ENCODE measurements at places on chromosomes 1 and 21. TPM values are rescaled to one million over a fixed set of nuclear protein-coding genes. Genes with fewer than 3 reads are reported as not detected.

The TRAPPC10 gene
- 85.5 TPM for total RNA-seq

The HAO2 gene
- total RNA-seq: not detected

The SNRPE gene
- total RNA-seq: 250 TPM

The IFNLR1 gene
- total RNA-seq: 3.1 TPM

The CD48 gene
- total RNA-seq: 222 TPM

The SLC30A2 gene
- total RNA-seq: not detected

The AMY2A gene
- not detected for total RNA-seq

The SYPL2 gene
- not detected for total RNA-seq

The SLC35F3 gene
- 8.2 TPM for total RNA-seq

The AADACL3 gene
- total RNA-seq: not detected
